ENCODE measurements at places on chromosomes 5 and 9. TPM values are rescaled to one million over a fixed set of nuclear protein-coding genes. Genes with fewer than 3 reads are reported as not detected.

DNA sequence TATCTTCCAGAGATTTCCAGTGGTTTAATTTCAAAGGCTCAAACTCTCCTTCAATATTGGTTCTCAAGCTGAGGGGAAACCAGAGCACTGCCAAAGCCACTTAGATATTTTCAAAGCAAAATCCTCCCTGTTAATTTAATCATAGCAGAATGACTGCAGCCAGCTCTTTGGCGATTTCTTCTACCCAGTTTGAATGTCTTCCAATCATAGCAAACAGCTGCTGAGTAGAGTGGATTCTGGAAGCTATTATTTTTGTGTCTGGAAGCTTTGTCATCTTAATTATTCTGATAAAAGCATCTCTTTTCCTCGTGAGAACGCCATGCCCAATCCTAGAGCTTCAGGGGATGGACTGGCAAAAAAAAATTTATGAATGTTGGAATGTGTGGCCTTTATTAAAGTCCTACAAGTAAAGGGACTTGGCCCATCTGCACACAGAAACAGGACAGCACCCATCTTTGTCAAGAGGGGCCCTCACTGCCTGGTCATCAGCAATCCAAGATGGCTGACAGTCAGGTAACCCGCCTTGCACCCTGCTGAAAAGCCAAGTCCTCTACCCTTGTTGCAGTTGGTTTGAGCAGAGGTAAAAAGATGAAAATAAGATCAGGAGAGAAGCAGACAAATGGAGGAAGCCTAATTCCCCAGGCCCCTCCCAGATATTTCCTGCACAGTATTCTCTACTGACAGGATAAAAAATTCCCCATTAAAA lies 125.1 kb downstream of the SUSD1 start:
- no peak for DNase-seq

- DNase-seq, result no peak
Measured at GRCh38 chr9:134965411-134965810, 47.7 kb upstream of the FCN1 start.

- no peak for DNase-seq
Measured at GRCh38 chr5:61319388-61320146, 12.5 kb upstream of the ZSWIM6 start.

- DNase-seq, result no peak
Measured at GRCh38 chr5:2131196-2131595, 248.5 kb upstream of the IRX4 start.

Gene PAX5
- 0.04 TPM for polyA plus RNA-seq
